ENCODE measurements at places on chromosomes 11 and 22.

DNA sequence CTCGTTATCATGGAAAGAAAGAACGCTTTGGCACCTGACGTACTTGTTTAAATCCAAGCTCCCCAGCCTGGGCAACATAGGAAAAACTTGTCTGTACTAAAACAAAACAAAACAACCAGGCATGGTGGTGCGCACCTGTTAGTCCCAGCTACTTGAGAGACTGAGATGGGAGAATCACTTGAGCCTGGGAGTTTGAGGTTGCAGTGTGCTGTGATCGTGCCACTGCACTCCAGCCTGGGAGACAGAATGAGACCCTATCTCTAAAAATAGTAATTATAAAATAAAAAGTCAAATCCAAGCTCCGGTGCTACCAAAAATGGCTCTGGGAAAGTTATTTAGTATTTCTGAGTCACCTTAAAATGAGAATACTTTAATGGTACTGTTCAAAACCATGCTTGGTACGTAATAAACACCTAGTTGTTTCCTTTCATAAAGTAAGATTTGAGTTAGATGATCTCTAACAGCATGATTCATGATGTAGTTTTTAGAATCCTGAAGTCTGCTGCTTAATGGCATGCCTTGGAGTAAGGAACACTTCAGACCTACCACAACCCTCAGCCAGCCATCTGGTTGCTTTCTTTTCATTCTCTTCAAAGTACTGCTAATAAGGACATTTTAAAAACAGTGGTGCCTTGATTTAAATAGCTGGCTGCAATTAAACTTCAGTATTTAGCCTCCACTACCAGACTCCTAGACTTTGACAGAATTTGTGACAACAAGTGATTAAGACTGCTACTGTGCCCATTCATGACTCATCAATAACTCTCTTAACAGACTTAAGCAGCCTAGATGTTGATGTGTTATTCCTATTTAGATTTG lies 8.4 kb downstream of the PPME1 start:
- no peak for DNase-seq

DNA sequence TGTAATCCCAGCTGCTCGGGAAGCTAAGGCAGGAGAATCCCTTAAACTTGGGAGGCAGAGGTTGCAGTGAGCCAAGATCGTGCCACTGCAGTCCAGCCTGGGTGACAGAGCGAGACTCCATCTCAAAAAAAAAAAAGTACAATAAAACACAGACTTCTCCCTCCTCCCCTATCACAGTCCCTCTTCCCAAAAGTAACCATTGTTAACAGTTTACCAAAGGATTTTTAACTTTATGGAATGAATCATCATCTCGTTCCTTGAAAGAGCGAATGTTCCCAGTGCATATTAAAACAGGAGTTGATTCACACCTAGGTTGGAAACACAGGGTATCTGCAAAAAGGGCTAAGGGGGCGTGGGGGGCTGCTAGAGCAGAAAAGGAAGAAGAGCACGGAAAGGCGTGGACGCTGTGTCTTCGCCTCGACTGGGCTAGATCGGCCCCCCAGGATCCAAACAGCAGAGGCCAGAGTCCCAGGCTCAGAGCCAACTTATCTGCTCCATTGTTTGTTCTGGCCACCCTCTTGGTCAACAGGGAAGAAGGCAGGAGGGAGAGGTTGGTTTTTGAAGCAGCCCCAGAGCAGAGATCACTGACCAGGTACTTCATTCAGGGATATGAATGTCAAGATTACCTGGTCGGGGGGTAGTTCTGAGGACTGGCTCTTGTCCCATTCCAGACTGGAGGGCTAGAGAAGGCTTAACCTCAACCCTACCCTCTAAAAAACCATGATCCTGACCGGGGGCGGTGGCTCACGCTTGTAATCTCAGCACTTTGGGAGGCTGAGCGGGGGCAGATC lies 2.1 kb upstream of the AHNAK start:
- no peak for DNase-seq

- no peak for DNase-seq
These were observed 126.4 kb upstream of the KIRREL3 start for GRCh38 chr11:127126986-127127385.

- no peak for DNase-seq
These were observed 90.4 kb downstream of the RELT start for GRCh38 chr11:73466643-73467042.

GRCh38 chr11:103898065-103898464 lies 138.4 kb upstream of the DDI1 start:
- DNase-seq, result no peak

- DNase-seq, result no peak
These were observed 138.8 kb downstream of the AASDHPPT start for GRCh38 chr11:106216281-106216680.

GRCh38 chr22:32076761-32077084 lies 33.7 kb downstream of the SLC5A1 start:
- DNase-seq, result no peak

Measured in activated naive CD4-positive, alpha-beta T cell (primary cell).